Breast epithelium (tissue), 4 donors: ENCODE measurements at places on chromosomes 2 and 18. TPM values are rescaled to one million over a fixed set of nuclear protein-coding genes. Genes with fewer than 3 reads are reported as not detected.
A peak's percentile ranks its signal among the peaks of the same experiment; 100 is the strongest.

GRCh38 chr2:48527226-48527885 lies 2.6 kb upstream of the STON1 start:
- no peak overlapping the region for H3K4me3 ChIP-seq
- H3K36me3 ChIP-seq = no peaks in the 10 kb centered on the region
- H3K4me1 ChIP-seq = no peaks in the 10 kb centered on the region
- H3K27me3 ChIP-seq = no peaks in the 10 kb centered on the region
- no peak for DNase-seq

HTRA2 gene
- total RNA-seq = 34.5 TPM

NAT8 gene
- total RNA-seq = not detected

DNA sequence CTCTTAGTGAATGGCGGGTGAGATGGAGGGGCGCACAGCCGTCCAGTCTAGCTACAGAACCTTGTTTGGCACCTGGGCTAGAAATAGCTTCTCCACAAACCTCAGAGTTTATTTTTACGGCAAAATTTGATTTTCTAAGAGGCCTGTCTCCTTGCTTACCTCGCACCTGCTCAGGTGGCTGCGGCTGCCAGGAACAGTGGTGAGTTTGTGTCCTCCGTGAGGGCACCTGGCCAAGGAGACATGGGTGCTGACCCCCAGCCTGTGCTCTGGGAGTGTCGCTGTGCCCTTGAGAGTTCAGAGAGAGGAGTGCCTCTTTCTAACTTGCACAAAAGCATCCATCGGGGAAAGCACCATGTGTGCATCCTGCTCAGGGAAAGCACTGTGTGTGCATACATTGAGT lies 97.2 kb downstream of the KLHL29 start:
- H3K36me3 ChIP-seq = no peaks in the 10 kb centered on the region
- no peak overlapping the region for H3K4me3 ChIP-seq
- DNase-seq = no peak
- no peaks in the 10 kb centered on the region for H3K27me3 ChIP-seq
- H3K27ac ChIP-seq = no peak overlapping the region
- H3K4me1 ChIP-seq = no peaks in the 10 kb centered on the region

DNA sequence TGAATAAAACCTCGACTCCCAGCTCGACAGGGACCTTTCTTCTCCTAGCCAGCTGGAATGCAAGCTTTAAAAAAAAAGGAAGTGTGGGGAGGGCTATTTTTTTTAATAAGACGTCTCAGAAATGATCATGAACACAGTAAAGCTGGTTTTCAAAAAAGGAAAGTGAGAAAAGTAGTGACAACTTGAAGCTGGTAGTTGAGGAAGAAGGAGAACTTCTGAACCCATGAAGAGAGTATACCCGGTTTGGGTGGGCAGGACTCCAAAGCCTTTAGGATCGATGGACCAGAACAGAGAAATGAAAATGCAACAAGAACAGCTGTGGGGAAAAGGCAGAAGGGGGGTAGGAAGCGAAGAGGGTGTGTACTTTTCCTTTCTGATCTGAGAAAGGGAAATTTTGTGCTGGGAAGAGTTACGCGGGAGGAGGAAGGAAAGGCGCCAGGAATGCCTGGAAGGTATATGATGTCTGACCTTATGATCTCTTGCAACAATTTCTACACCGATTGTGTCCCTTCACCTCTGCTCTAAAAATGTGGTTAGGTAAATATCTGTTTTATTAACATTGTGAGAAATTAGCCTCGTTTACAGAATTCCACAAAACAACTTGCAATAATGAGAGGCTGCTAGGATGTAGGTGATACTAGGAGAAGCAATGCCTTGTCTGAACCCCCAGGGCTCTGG lies 22.6 kb upstream of the CYP1B1 start:
- DNase-seq = no peak
- peak overlapping the region; percentile 62 for H3K27ac ChIP-seq
- H3K36me3 ChIP-seq = no peaks in the 10 kb centered on the region
- peaks cover 18% of the 10 kb centered on the region for H3K4me1 ChIP-seq

- no peak overlapping the region for H3K27ac ChIP-seq
- no peaks in the 10 kb centered on the region for H3K4me1 ChIP-seq
- H3K36me3 ChIP-seq = no peaks in the 10 kb centered on the region
- no peaks in the 10 kb centered on the region for H3K27me3 ChIP-seq
- DNase-seq = no peak
Measured at GRCh38 chr2:430291-431040, 142.6 kb upstream of the ALKAL2 start.

DNA sequence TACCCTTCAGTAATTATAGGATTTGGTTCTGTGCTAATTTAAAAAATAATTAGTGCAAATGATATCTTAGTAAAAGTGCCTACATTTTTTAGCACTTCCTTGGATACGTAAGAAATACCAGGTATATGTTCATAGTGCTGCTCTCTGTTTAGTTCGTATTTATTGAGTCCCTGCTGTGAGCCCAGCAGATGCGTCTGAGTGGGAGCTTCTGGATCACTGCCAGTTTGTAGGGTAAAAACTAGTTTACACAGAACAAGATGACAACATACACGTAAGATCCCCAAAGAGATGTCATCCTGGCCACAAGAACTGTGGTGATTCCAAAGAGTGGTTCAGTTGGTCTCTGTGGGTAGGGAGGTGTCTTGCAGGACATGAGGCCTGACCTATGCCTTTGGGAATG lies 103.2 kb downstream of the CTIF start:
- H3K36me3 ChIP-seq = no peaks in the 10 kb centered on the region
- H3K4me3 ChIP-seq = no peak overlapping the region
- H3K4me1 ChIP-seq = no peaks in the 10 kb centered on the region

GRCh38 chr2:218870984-218871344 lies 9.7 kb upstream of the WNT10A start:
- H3K27me3 ChIP-seq = peaks cover 26% of the 10 kb centered on the region
- H3K4me1 ChIP-seq = no peaks in the 10 kb centered on the region
- no peak overlapping the region for H3K4me3 ChIP-seq
- no peak overlapping the region for H3K27ac ChIP-seq
- DNase-seq = no peak

- no peaks in the 10 kb centered on the region for H3K27me3 ChIP-seq
- H3K4me3 ChIP-seq = no peak overlapping the region
- H3K27ac ChIP-seq = no peak overlapping the region
- DNase-seq = no peak
Measured at GRCh38 chr2:38259311-38259710, 117.8 kb downstream of the ATL2 start.

GRCh38 chr2:152063325-152063924 lies 35.4 kb downstream of the CACNB4 start:
- H3K27me3 ChIP-seq = no peaks in the 10 kb centered on the region

GRCh38 chr2:10864861-10865636 lies 46.7 kb upstream of the KCNF1 start:
- H3K27me3 ChIP-seq = no peaks in the 10 kb centered on the region
- DNase-seq = no peak
- no peaks in the 10 kb centered on the region for H3K36me3 ChIP-seq
- H3K4me1 ChIP-seq = no peaks in the 10 kb centered on the region
- no peak overlapping the region for H3K27ac ChIP-seq

CNTNAP5 gene
- total RNA-seq = not detected

GRCh38 chr18:42675810-42676209 lies 439.7 kb downstream of the RIT2 start:
- H3K36me3 ChIP-seq = no peaks in the 10 kb centered on the region
- no peak for DNase-seq
- H3K4me3 ChIP-seq = no peak overlapping the region
- no peaks in the 10 kb centered on the region for H3K4me1 ChIP-seq

GRCh38 chr2:219656526-219656925 lies 29.1 kb downstream of the SLC4A3 start:
- H3K27ac ChIP-seq = no peak overlapping the region
- no peak overlapping the region for H3K4me3 ChIP-seq
- no peak for DNase-seq
